NCI-H446 (cell line): ENCODE measurements at places on chromosomes 6 and 20.

GRCh38 chr6:91786474-91787184 is 1199.8 kb upstream of the MAP3K7 start:
- DNase-seq = no peak

DNA sequence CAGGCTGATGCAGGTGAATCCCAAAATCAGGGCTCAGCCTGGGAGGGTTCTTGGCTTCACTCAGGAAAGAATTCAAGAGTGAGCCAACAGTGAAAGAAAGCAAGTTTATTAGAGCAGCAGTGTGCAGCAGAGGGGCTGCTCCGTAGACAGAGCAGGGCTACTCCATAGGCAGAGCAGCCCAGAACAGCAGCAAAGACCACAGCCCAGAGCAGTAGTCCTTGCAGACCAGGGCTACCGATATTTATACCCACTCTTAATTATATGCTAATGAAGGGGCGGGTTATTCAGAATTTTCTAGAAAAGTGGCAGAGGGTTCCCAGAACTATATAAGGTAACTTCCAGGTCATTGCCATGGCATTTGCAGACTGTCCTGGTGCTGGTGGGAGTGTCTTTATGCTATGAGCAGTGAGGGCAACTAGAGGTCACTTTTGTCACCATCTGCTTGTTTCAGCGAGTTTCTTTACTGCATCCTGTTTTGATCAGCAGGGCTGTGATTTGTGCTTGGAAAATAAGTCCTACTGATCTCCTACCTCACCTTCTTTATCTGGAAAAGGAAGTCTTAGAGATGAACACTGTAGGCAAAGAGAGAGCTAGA is 39.8 kb upstream of the PTPN1 start:
- no peak for DNase-seq

- DNase-seq = peak; percentile 31
Observed at GRCh38 chr6:106688177-106688951, 59.0 kb downstream of the QRSL1 start.

DNA sequence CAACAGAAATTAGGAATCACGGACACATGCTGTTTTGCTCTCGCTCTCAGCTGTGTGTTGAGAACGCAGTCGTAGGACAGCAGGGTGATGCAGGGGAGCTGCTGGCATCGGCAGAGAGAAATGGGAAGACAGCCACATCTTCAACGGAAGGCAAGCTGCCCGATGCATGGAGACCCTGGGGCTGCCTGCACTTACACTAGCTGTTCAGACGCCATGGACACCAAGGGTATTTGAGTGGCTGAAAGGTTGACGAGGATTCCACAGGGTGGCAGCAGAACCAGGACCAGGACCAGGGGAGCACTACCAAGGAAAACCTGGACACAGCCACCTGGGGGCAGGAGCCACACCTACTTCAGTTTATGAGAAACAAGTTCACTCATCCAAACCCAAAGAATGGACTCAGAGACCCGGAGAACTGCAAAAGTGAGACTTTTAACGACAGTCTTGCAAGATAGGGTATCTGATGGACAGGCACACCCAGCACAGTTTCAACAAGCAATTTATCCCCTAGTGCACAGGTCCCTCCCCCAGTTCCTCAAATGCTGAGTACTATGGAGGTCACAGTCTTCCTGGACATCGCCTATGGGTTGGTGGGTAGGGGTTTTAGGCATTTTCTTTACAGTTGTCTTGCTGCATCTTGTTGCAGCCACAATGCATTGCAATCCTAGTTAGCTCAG is 56.3 kb upstream of the ENTPD6 start:
- DNase-seq = peak; percentile 19

- DNase-seq = no peak
Observed at GRCh38 chr6:157260735-157261410, 62.4 kb downstream of the TMEM242 start.

- no peak for DNase-seq
Observed at GRCh38 chr6:150072201-150072600, 3.3 kb upstream of the ULBP3 start.

DNA sequence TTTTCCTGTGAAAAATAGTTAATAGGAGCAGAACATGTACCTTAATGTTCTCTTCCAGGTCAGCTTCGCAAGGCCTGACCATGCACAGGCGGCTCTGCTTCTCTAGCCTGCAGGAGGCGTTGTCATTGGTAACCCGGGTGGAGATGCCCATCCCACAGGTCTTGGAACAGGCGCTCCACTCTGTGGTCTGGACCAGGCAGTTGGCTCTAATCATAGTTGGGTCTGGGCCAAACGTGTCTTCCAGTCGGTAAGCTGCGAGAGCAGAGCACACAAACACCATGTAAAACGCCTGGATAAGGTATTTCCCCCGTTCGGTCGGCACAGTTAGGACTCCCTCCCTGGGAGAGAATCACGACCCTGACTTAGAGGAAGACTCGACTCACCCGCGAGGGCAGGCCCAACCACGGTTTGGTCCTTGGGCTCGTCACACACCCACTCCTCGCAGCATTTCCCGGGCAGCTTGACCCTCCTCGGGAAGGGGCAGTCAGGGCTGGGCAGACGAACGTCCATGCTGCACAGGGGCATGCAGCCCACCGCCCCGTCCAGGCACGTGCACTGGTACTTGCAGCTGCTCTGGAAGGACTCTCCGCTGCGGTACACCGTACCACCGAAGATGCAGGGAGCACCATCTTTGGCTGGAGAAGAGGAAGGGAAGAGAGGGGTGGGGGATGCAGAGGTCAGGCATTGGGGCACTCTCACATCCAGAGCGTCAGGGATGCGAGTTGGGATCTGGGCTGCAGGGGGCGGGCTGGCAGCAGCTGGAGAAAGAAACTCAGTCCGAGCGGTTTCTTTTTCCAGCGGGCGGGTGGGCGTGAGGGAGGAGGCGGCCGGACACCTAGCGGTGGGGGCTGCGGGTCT is 1.0 kb downstream of the CCN2 start:
- peak; percentile 54 for DNase-seq

DNA sequence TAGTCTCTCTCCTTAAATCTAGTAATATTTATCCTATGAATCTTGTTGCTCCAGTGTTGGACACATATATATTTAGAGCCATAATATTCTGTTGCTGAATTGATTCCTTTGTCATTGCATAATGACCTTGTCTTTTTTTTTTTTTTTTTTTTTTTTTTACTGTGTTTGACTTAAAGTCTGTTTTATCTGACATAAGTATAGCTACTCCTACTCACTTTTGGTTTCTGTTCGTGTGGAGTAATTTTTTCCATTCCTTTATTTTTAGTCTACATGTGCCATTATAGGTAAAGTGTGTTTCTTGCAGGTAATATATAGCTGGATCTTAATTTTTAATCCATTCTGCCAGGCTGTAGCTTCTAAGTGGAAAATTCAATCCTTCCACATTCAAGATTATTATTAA is 166.5 kb downstream of the GMDS start:
- no peak for DNase-seq

- no peak for DNase-seq
Observed at GRCh38 chr6:88910922-88911778, 52.3 kb downstream of the RNGTT start.
